HS-27A (cell line): ENCODE measurements at places on chromosomes 7 and 10.

GRCh38 chr10:47303866-47304265 is 3.9 kb downstream of the GDF10 start:
- DNase-seq = no peak

DNA sequence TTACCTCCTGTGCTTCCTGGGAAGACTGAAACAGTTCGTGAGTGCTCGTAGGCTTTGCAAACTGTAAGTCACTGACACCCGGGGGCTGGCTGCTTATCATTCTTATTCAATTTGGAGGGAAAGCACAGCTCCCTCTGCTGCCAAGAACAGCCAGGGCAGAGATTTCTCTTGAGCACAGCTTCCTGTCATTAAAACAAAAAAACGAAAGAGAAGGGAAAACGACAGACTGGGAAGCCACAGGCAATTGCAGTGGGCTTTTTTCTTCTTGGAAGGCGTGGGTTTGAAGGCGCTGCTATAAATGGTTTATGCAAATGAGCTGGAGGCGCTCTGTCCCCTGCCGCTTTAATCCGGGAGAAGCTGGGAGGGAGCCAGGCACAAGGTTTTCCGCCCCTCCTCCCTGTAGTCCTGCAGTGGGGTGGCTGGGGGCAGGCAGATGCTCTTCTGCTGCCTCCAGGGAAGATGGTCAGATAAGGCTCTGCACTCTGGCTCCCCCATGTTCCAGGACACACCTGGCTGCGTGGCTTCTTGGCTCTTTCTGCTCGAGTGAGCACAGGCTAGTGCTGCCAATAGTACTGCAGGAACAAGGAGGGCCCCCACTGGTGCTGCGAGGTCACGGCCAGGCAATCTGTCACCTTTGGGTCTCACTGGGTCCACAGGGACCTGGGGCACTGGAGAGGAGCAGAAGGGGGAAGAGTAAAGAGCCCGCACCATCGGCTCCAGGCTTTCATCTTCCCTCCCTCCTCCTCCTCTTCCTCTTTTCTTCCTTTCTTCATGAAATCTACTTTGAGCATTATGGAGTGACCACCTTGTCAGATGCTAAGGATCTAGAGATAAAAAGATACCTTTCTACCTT is 49.5 kb downstream of the NEURL1 start:
- no peak for DNase-seq

DNA sequence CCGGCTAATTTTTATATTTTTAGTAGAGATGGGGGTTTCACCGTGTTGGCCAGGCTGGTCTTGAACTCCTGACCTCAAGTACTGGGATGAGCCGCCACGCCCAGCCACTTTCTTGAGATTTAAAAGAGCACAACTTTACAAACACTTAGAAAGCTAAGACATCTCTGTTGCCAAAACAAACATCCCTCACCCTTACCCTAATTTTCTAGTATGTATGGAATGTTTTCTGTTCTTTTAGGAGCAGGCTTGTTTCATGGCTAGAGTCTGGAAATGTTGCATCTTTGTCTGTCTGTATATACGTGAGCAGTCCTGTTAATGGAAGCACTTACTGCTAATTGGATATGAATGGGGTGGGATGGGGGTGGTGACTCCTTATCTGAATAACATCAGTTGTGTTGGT is 2.9 kb downstream of the OLAH start:
- DNase-seq = no peak

- no peak for DNase-seq
Measured at GRCh38 chr10:79402951-79403350, 42.5 kb downstream of the ZCCHC24 start.

DNA sequence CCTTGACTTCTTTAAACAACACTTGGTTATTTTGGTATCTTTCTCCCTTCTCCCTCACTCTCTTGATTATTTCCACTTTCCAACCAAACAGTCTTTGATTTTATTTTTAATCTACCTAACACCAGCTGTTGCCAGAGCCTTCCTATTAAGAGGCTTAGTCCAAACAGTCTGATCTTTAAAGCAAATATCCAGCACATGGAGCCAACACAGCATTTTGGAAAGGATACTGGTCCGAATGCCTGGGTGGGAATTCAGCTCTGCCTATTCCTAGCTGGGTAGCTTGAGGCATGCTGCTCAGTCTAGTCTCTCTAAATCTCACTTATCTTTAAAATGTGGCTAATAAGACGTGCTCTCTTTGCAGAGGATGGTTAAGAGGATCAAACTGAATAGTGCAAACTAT is 129.3 kb downstream of the NRCAM start:
- DNase-seq = no peak

- no peak for DNase-seq
Measured at GRCh38 chr7:121002757-121003200, 14.3 kb downstream of the CPED1 start.

- DNase-seq = no peak
Measured at GRCh38 chr10:113592380-113592779, 39.5 kb downstream of the HABP2 start.

DNA sequence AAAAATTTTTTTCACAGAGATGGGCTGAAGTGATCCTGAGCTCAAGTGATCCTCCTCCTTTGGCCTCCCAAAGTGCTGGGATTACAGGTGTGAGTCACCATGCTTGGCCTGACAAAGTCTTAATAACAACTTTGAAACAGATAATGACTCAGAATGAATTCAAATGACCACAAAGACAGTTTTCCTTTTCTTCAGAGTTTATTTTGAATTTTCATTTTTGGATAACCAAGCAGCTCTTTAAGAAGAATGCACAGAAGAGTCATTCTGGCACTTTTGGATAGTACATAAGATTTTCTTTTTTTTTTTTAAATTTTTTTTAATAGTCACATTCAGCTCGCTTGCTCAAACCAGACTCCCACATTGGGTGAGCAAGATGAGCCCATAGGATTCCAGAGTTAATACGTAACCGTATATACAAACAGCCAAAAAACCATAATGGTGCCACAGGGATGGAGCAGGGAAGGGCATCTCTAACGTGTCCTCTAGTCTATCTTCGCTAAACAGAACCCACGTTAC is 43.0 kb upstream of the NMT2 start:
- no peak for DNase-seq

GRCh38 chr7:105802604-105803428 is 73.6 kb downstream of the ATXN7L1 start:
- no peak for DNase-seq

- DNase-seq = no peak
Measured at GRCh38 chr7:36600869-36601530, 123.3 kb downstream of the AOAH start.

DNA sequence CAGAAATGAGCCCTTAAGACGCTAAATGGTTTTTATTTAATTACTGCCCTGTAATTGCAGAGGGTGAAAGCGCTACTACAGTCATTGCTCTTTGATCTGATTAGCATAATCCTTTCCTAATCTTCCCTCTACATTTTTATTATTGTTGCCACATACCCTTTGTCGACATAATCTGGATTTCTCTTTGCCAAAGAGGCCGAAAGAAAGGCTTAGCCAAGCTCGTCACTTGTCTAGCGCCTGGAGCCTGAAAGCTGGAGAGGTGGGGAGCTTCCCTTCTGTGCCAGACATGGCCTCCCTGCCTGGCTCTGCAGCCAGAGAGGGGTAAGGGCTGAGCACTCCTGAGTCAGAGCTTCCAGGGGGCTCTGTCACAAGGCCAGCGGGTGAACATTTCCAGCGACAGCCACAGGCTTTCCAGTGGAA is 145.9 kb downstream of the PRKAG2 start:
- DNase-seq = no peak

- no peak for DNase-seq
Measured at GRCh38 chr10:29620112-29620690, 14.6 kb downstream of the SVIL start.

- no peak for DNase-seq
Measured at GRCh38 chr7:7567898-7568531, 1.3 kb downstream of the MIOS start.

- no peak for DNase-seq
Measured at GRCh38 chr10:31129271-31129670, 97.6 kb upstream of the ZNF438 start.

DNA sequence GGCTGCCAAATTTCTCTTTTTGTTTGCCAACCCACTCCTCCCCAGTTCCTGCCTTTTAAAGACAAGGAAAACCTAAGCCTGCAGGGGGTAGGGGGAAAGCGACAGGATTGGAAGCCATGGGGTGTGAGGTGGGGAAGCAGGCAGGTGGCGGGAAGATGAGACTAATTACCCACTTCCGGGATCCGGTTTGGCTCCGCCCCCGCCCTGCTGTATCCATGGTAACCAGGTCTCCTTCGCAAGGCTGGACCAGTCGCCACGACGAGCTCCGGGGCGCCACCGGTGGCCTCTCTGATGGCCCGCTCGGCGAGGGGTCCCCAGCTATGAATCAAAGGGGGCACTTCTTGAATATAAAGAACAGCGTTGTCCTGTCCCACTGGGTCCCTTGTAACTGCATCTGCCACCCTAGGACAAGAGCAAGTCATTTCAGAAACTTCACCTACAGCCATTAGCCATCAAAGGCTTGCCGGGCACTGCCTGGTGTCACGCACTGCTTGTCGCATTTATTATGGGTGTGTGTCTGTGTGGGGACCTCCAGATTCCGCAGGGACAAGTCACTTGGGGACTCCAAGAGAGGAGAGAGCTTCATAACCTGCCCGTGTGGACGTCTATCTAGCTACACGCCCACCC is 55.4 kb upstream of the LMTK2 start:
- no peak for DNase-seq

DNA sequence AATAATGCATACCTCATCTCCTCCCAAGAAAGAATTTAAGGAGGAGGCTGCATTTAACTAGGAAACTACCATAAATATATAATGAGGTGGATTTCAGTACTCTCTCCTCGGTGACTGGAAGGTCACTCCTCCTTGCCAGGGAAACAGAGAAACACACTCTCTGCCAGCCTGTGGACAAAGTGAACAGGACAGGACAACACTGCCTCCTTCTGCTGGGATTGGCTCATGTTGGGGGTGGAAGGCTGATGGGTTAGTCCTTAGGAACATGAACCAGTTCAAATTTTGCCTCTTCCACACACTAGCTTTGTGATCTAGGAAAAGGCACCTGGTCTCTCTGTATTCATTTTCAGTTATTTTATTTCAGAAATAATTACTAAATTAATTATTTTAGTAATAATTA is 50.6 kb upstream of the STEAP4 start:
- DNase-seq = no peak

- DNase-seq = no peak
Measured at GRCh38 chr10:33759191-33759590, 424.7 kb upstream of the NRP1 start.

DNA sequence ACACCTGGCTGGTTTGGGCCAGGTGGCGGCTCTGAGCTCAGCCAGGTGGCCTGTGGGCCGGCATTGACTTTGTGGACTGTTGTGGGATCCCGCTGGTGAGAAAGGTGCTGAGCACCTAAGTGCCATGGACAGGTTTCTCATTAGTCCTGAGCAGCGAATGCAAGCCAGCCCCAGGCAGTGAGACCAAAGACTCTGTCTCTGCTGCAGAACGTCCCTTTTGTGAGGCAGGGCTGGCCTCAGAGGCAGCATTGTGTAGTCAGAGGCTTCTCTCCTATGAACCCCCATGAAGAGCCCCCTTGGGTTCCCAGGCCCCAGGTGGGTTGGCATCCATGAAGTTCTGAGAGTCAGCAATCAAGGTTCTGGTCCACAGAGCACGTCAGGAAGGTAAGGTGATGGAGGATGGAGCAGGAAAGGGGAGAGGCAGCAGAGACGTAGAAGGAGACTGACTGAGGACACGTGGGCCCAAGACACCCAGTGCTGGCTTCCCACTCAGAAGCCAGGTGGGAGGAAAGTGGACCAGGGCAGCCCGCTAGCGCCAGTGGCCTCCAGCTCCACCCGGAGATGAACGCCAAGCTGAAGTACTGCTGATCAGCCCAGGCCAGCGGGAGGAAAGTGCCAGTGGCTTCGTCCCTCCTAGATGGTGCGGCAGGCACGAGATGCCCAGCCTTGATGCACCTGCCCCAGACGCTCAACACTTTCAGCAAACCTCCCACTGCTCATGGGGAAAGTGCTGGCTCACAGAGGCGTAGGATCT is 19.2 kb upstream of the PTPRN2 start:
- DNase-seq = no peak

- no peak for DNase-seq
Measured at GRCh38 chr7:142579946-142580345, 169.3 kb upstream of the PRSS1 start.
